Astrocyte of the spinal cord (primary cell): ENCODE measurements at places on chromosomes 5 and 9.

GRCh38 chr9:38727497-38728001, 7.6 kb upstream of the FAM240B start:
- DNase-seq = peak; percentile 65

DNA sequence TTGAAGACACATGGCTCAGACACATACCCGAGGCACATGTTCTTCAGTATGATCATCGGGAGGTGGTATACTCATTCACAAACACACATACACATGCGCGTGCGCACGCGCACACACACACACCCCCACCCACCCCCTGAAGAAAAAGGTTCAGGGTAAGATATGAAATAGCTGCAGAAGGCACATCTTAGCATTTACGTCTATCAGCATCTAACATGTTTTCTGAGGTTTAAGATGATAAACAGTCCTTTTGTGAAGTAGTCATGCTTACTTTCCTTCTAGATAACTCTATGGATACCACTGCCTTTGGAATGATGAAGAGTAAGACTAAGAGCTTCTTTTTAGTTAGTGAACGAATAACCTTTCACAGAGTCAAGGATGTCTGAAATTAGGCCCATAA, 105.1 kb upstream of the GNA14 start:
- no peak for DNase-seq

- DNase-seq = no peak
These were observed 299.9 kb upstream of the RFX3 start for GRCh38 chr9:3825721-3826120.

GRCh38 chr9:126000731-126001580, 253.8 kb downstream of the PBX3 start:
- DNase-seq = no peak

DNA sequence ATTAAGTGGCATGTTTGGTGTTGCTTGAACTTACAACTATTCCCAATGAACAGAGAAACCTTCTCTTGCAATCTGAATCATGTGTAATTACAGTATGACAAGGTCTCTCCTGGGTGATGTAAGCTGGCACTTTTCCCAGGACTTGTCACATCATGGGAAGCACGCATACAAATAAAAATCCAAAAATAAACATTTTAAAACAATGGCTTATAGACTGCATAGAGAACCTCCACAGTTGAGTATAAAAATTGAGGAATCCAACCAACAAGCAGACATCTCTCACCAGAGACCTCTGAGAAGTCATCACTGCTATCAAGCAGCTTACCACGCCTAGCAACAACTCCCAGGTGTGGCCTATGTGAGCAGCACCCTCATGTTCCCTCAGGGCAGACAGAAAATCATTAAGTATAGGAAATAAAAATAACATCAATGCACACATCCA, 3.9 kb downstream of the MLLT3 start:
- no peak for DNase-seq

DNA sequence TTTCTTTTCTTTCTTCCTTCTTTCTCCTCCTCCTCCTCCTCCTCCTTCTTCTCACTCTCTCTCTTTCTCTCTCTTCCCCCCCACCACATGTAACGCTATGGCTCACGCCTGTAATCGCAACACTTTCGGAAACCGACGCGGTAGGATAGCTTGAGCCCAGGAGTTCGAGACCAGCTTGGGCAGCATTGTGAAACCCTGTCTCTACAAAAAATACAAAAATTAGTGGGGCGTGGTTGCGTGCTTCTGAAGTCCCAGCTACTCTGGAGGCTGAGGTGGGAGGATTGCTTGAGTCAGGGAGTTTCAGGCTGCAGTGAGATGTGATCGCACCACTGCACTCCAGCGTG, 736 bp upstream of the GLDC start:
- peak; percentile 2 for DNase-seq

- no peak for DNase-seq
These were observed 34.1 kb upstream of the TRMT10B start for GRCh38 chr9:37719526-37719925.

- DNase-seq = no peak
These were observed 54.6 kb downstream of the SCAI start for GRCh38 chr9:125088752-125089151.

DNA sequence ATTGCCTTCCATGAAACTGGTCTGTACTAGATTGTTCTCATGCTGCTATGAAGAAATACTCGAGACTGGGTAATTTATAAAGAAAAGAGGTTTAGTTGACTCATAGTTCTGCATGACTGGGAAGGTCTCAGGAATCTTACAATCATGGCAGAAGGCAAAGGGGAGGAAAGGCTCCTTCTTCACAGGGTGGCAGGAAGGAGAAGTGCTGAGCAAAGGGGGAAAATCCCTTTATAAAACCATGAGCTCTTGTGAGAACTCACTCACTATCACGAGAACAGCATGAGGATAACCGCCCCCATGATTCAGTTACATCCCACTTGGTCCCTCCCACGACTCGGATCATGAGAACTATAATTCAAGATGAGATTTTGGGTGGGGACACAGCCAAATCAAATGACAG, 163.2 kb downstream of the RFK start:
- DNase-seq = no peak

- DNase-seq = no peak
These were observed 5.1 kb upstream of the GMCL2 start for GRCh38 chr5:178192244-178192643.

- DNase-seq = no peak
These were observed 47.7 kb upstream of the TESK1 start for GRCh38 chr9:35557320-35557719.

DNA sequence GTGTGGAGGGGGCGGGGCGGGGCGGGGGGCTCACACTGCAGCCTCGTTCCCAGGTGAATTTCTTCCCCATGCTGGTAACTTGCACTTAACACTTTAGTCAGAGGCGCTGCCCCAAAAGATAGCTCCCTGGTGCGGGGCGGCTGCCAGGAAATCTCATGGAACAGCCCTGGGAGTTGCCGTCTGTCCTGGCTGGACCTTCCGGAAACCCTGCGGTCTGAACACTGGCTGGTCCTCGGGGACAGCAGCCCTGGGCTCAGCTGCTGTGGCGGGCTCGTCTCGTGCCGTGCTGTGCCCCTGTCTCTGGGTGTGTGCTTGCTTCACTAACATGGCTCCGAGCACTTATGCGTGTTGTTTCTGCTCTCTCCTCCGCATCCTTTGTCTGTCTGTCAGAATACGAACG, 25.8 kb downstream of the PTGES2 start:
- DNase-seq = no peak

- no peak for DNase-seq
These were observed 36.0 kb downstream of the CAMK2A start for GRCh38 chr5:150253416-150254208.

GRCh38 chr5:38370358-38371100, 112.2 kb downstream of the EGFLAM start:
- DNase-seq = no peak

- DNase-seq = no peak
These were observed 405.2 kb downstream of the ZNF608 start for GRCh38 chr5:124341066-124341858.

- no peak for DNase-seq
These were observed 109.2 kb downstream of the SAXO1 start for GRCh38 chr9:18923671-18924430.

DNA sequence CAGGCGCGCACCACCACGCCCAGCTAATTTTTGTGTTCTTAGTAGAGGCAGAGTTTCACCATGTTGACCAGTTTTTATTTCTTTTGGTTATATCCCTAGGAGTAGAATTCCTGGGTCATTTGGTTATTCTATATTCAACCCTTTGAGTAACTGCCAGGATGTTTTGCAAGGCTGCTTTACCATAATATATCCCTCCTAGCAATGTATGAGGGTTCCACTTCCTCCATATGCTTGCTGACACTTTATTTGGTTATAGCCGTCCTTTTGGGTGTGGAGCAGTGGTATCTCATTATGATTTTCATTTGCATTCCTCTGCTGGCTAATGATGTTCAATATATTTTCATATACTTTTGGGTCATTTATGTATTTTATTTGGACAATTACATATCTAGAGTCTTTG, 81.2 kb downstream of the RAB24 start:
- no peak for DNase-seq

GRCh38 chr5:135218790-135219568, 180.1 kb downstream of the MACROH2A1 start:
- DNase-seq = no peak

GRCh38 chr5:171813813-171814490, 28.3 kb downstream of the SMIM23 start:
- no peak for DNase-seq

GRCh38 chr5:128093368-128093767, 9.8 kb downstream of the SLC12A2 start:
- DNase-seq = no peak

DNA sequence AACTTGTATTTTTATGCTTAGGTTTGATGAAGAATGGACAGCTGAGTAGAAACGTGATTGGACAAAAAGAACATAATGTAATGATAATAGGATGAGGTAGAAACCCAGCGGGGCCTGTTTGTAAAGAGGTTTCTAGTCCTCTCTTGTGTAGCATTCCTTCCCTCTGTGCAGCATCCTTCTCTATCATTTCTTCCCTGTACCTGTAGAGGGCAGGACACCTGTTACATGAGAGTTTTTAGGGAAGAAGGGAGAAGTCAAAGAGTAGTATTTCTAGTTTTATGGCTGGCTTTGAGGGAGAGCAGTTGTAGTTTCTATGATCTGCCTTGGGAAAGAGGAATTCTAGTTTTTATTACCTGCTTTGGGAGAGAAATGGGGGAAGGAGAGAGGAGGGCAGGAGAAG, 162.1 kb upstream of the FST start:
- DNase-seq = no peak

DNA sequence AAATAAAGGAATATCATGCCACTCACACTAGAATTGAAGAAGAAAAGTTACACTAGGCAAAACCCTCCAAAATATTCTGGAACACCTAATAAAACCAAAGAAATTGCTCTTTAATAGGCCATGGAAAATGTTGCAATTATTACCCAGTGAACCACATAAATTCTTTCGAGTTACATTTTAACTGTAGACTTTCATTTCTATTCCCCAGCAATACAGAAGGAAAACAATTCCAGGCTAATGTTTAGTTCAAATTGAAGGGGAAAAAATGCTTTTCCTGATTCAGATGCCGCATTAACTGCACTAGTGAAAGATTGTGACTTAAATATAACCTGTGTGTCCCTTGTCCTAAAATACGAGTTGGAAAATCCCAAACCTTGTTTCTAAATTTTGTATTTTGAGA, 439.3 kb upstream of the ADAMTS16 start:
- no peak for DNase-seq

GRCh38 chr9:78669591-78669990, 372.7 kb downstream of the PSAT1 start:
- DNase-seq = no peak

DNA sequence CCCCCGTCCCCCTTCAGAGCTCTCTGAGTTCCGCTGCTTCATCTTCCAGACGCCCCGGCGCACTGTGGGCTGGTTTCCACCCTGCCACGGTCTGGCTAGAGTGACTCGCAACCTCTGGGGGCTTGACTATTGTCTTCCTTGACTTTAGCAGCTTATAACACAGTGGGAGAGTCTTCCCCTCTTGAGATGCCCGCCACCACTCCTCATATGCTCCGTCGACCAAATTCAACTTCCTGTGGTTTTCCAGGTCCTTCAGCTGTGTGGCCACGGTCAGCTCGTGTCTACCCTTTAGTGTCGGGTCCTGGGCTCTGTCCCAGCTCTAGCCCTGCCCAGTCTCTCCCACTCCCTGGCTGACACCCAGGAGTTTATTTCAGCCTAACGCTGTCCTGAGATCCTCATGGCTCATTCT, 28.2 kb upstream of the NCS1 start:
- peak; percentile 40 for DNase-seq

- DNase-seq = no peak
These were observed 125.8 kb downstream of the GALNT10 start for GRCh38 chr5:154316223-154316935.

GRCh38 chr9:928363-929042, 48.0 kb upstream of the DMRT3 start:
- no peak for DNase-seq

DNA sequence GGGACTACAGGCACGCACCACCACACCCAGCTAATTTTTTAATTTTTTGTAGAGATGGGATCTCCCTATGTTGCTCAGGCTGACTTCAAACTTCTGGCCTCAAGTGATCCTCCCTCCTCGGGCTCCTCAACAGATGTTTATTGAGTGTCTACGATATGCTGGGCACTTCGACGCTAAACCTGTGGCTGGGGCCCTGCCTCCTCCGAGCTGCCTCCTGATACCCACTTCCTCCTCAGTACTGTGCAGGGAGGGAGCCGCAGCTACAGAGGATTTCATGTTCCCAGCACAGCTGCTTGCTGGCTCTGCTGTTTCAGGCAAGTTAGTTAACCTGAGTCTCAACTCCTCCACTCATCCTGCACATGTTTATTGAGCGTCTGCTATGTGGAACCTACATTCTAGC, 9.6 kb downstream of the AIF1L start:
- DNase-seq = no peak

DNA sequence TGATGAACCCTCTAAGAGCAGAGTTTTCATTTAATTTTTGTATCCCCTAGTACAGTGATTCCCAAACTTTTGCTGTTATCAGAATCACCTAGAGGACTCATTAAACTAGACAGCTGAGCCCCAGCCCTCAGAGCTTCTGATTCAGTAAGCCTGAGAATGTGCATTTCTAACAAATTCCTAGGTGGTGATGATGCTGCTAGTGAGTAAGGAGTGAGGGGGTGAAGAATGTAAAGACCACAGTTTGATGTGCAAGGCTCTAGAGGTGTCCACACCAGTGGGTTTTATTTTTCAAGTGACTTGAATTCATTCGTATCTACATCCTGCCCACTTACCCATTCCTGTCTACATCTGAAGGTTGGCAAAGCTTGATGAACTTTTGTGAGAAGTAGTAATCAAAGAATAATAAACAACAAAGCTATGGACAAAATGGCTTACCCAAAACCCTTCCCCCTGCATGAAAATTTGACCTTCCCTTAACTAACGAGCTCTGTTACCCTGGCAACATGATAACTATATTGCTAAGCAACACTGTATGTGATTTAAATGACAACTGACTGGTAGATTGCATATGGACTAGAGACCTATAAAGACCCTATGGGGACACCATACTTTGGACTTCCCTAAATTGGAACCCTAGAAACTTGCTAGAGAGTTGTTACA, 35.2 kb downstream of the DTWD2 start:
- no peak for DNase-seq

- no peak for DNase-seq
These were observed 105.2 kb downstream of the WNK2 start for GRCh38 chr9:93288891-93289883.

GRCh38 chr5:173581408-173582215, 34.8 kb downstream of the BOD1 start:
- peak; percentile 37 for DNase-seq

- peak; percentile 19 for DNase-seq
These were observed 12.6 kb downstream of the DNAJC21 start for GRCh38 chr5:34941936-34942335.

GRCh38 chr5:64634997-64635686, 55.2 kb upstream of the SHISAL2B start:
- peak; percentile 40 for DNase-seq

DNA sequence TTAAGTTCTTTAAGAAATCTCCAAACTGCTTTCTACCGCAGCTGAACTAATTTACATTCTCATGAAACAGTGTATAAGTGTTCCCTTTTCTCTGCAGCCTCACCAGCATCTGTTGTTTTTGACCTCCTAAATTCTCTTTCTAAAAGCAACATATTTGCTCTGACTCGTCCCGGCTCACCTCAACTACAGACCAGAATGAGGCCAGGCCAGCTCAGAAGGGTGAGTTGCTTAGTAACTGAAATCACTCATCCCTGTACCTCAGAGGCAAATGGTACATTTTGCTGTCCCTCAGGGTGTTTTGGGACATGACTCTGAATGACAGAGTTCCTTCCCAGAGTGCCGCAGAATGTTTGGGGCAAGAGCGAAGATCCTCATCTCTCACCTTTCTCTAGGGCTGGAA, 127.5 kb downstream of the FRMD3 start:
- DNase-seq = no peak

GRCh38 chr5:35066260-35066795, 18.6 kb upstream of the AGXT2 start:
- no peak for DNase-seq
